IMR-90 (cell line): ENCODE measurements at places on chromosomes 4 and X. TPM values are rescaled to one million over a fixed set of nuclear protein-coding genes. Genes with fewer than 3 reads are reported as not detected.

- no peak overlapping the region for H3K4me3 ChIP-seq
- no peak overlapping the region for H3K27ac ChIP-seq
- H3K4me1 ChIP-seq = no peaks in the 10 kb centered on the region
- H3K27me3 ChIP-seq = no peaks in the 10 kb centered on the region; the same call in 1 of the 2 replicates
Observed at GRCh38 chr4:94739741-94740140, 18.0 kb upstream of the BMPR1B start.

GRCh38 chr4:78779280-78779679 lies 3.1 kb downstream of the BMP2K start:
- H3K4me3 ChIP-seq = no peak overlapping the region
- peak; percentile 26 for DNase-seq
- 0 out of 2 replicates have a peak, but pooled peaks cover 2% of the 10 kb centered on the region for H3K36me3 ChIP-seq
- no peak overlapping the region for H3K27ac ChIP-seq

DNA sequence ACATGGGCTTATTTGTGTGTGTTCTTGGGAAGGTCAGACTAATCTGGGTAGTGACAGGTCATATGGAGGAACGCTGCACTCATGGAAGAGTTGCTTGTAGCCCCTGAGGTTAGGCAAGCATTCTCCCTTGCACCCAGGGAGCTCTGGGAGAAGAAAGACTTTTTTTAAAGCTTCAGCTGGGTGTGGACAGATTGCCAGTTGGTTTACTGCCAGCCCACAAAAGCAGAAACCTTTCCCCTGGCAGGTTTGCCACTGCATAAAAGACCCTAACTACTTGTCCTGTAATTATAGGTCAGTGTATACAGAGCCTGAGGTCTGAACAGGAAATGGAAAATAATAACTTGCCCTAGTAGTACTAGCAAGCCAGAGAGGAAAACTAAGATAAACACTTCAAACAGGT lies 7.4 kb upstream of the NFKB1 start:
- no peaks in the 10 kb centered on the region for H3K4me1 ChIP-seq
- H3K27ac ChIP-seq = no peak overlapping the region
- DNase-seq = no peak
- H3K27me3 ChIP-seq = no peaks in the 10 kb centered on the region

DNA sequence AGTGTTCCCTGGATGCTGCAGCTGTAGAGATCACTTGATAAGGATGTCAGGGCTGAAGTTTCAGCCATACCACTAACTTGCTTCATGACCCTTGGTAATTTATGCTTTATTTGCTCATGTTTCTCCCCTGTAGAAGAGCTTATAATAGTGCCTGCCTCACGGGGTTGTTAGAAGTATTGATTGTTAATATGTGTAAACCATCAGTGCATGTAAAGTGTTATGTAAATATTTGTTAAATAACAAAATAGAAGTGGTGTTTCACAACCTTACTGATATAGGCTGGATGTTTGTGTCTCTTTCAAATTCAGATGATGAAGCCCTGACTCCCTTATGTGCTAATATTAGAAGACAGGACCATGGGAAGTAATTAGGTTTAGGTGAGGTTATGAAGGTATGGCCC lies 1.5 kb upstream of the CXCL2 start:
- no peak for DNase-seq
- H3K36me3 ChIP-seq = no peaks in the 10 kb centered on the region
- H3K27ac ChIP-seq = no peak overlapping the region

- H3K4me3 ChIP-seq = no peak overlapping the region
- H3K36me3 ChIP-seq = no peaks in the 10 kb centered on the region
- DNase-seq = no peak
Observed at GRCh38 chr4:179372746-179373145, 1930.5 kb upstream of the AGA start.

- H3K4me3 ChIP-seq = no peak overlapping the region
- no peak for DNase-seq
- H3K36me3 ChIP-seq = no peaks in the 10 kb centered on the region
- peaks cover 12% of the 10 kb centered on the region for H3K4me1 ChIP-seq
- H3K27ac ChIP-seq = no peak overlapping the region
Observed at GRCh38 chr4:76687746-76688448, 210.0 kb downstream of the SOWAHB start.

DNA sequence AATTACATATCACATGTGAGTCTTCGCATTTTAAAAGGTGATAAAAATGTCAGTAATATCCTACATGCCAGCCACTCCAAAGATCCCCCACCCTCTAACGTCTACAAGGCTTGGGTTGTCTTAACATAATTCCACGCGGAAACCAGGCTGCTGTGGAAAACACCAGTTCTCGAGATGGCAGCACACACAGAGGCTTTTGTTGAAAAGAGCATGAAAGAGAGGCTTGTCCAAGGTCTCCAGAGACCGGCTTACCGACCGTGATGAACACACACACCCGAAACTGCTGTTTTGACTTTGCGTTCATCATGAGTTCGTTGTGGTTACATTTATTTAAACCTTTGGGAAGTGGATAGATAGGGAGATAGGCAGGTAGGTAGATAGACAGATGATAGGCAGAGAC lies 87.9 kb downstream of the CRLF2 start:
- no peaks in the 10 kb centered on the region for H3K4me1 ChIP-seq
- no peak for DNase-seq
- H3K27ac ChIP-seq = no peak overlapping the region
- no peaks in the 10 kb centered on the region for H3K27me3 ChIP-seq

DNA sequence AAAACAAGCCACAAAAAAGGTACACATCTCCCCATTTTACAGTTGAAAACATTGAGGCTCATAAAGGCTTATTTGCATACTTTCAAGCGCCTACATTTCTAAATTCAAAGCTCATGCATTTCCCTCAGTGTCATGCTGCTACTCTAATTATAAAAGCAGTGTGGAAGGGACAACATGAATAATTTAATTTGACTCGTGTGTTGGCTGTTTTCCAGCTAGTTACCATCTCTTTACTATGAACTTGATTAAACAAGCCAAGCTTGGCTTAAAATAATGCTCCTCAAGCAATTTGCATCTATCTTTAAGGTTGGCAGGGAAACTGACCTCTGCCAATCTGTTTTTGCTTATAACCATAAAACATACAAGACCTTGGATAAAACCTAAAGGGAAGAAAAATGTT lies 252.5 kb upstream of the NEIL3 start:
- H3K27me3 ChIP-seq = no peaks in the 10 kb centered on the region
- H3K4me1 ChIP-seq = no peaks in the 10 kb centered on the region
- no peak for DNase-seq
- no peak overlapping the region for H3K27ac ChIP-seq
- H3K4me3 ChIP-seq = no peak overlapping the region
- no peaks in the 10 kb centered on the region for H3K36me3 ChIP-seq

GRCh38 chr4:140790765-140791164 lies 34.6 kb upstream of the TBC1D9 start:
- peaks cover 3% of the 10 kb centered on the region; the same call in 1 of the 2 replicates for H3K4me1 ChIP-seq
- H3K4me3 ChIP-seq = no peak overlapping the region
- H3K27ac ChIP-seq = no peak overlapping the region
- DNase-seq = peak; percentile 5

DNA sequence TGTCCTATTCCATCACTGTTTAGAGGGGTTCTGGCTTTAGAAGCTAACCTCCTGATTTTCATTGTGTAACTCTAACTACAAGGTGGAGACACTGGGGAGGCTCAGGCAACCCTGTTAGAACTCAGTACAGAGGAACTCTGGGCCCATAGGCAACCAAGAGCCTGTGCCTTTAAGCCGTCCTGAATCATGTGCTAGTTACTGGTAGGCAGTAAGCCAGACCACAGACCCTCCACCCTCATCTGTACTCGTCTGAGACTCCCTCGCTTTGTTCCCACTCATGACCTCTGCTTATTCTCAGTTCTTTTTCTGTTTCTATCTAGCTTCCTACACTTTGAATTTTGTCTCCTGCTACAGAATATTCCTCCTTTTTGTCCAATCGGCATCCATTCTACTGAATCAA lies 31.4 kb downstream of the TBC1D1 start:
- H3K27me3 ChIP-seq = peaks cover 15% of the 10 kb centered on the region
- H3K4me3 ChIP-seq = no peak overlapping the region
- no peak overlapping the region for H3K27ac ChIP-seq

DNA sequence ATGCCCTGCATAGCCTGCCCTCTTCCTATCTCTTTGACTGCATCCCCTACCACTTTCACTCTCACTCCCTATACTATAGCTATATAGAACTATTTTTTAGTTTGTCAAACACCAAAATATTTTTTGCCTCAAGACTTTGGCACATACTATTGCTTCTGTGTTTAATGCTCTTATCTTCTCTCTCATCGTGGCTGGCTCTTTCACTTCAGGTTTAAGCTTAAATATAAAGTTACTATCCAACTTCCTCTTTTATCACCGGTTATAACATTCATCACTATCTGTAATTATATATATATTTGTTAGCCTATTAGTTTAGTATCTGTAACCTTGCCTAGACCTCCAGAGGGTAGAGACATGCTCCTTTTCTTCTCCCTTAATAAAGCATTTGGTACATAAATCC lies 11.5 kb upstream of the HMGB2 start:
- no peaks in the 10 kb centered on the region for H3K36me3 ChIP-seq
- no peaks in the 10 kb centered on the region for H3K27me3 ChIP-seq
- H3K27ac ChIP-seq = no peak overlapping the region
- DNase-seq = no peak

GRCh38 chr4:169622566-169622965 lies 2.2 kb downstream of the CLCN3 start:
- no peaks in the 10 kb centered on the region for H3K36me3 ChIP-seq
- H3K4me1 ChIP-seq = no peaks in the 10 kb centered on the region
- H3K27me3 ChIP-seq = no peaks in the 10 kb centered on the region
- no peak for DNase-seq
- H3K27ac ChIP-seq = no peak overlapping the region
- H3K4me3 ChIP-seq = 0 out of 2 replicates have a peak overlapping the region, but pooled peaks have one; percentile 3

DNA sequence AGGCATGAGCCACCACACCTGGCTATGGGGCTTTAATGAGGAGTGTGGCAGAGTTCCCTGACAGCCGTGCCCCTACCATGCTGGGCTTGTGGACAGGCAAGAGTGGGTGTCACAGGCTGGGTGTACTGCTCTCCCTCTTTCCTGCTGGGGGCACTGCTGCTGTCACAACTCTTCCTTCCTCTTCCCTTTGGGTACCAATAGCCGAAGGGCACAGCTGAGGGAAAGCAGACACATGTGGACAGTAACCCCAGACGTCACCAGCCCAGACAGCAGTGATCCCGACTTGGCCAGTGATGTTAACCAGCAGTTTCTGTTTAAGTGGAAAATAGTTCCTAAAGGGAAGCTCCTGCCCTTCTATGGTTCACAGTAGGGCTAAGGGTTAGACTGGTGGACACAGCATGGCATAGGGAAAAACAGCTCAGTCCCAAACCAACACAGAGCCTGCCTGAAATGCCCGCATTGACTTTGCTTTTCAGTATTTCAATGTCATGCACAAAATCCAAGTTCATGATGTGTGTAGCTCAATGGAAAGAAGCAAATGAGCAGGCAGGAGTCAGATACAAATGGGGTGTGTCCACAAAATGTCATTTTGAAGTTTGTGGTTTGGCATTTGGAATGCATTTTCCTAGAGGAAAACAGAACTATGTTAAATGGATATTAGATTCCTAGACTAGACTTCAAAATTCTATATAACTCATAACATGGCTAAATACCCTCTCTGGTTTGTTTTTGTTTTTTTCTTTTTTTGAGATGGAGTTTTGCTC lies 24.9 kb upstream of the DDX3X start:
- no peak for DNase-seq
- no peak overlapping the region for H3K27ac ChIP-seq

- H3K4me1 ChIP-seq = peaks cover 4% of the 10 kb centered on the region
- H3K4me3 ChIP-seq = no peak overlapping the region
- no peak overlapping the region for H3K27ac ChIP-seq
Observed at GRCh38 chr4:94459462-94460161, 7.9 kb downstream of the PDLIM5 start.

DNA sequence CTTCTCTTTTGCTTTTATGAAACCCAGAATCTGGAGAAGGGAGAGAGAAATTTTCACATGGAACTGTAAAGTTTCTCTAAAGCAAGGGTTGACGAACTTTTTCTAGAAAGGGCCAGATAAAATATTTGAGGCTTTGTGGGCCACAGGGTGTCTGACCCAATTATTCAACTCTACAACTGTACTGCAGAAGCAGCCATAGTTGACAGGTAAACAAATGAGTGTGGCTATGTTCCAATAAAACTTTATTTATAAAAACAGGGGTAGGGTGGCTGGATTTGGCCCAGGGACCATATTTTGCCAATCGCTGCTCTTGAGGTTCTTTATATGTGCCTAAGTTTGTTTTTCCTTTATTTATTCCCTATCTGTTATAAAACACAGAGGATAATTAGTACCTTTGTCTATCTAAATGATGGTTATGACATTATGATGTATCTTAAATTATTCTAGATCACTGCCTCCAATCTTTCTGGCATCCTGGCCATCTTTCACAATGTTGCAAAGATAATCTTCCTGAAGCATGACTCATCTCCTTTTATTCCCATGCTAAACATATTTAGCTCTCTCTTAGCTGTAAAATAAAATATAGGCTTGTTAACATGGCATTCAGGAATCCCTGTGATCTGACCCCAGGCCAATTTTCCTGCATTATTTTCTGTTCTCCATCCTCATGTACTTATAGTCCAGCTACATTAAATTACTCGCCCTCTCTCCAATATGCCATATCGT lies 106.8 kb upstream of the CBLL2 start:
- no peaks in the 10 kb centered on the region for H3K36me3 ChIP-seq
- DNase-seq = peak; percentile 45
- 0 out of 2 replicates have a peak, but pooled peaks cover 1% of the 10 kb centered on the region for H3K27me3 ChIP-seq
- H3K4me1 ChIP-seq = no peaks in the 10 kb centered on the region

DNA sequence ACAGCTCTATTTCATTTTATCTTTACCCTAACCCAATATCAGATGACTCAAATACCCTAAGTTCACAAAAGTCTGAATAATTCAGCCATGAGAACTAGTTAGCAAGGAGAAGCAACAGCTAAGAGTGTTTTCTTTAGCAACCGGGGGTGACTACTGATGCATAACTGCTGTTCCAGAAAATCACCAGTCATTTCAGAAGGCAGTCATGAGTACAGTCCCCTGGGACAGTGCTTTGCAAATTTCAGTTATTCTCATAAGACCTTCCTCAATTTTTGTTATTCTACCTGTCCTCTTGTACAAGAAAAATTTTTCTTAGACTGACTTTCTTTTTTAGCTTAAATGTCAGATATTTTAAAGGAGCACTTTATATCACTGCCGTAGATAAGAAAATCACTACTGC lies 16.4 kb downstream of the BANK1 start:
- no peaks in the 10 kb centered on the region for H3K27me3 ChIP-seq
- no peaks in the 10 kb centered on the region for H3K36me3 ChIP-seq
- H3K4me1 ChIP-seq = no peaks in the 10 kb centered on the region
- H3K4me3 ChIP-seq = no peak overlapping the region
- no peak overlapping the region for H3K27ac ChIP-seq

- DNase-seq = peak; percentile 98
- no peaks in the 10 kb centered on the region for H3K36me3 ChIP-seq
- H3K27ac ChIP-seq = no peak overlapping the region
- H3K27me3 ChIP-seq = no peaks in the 10 kb centered on the region
Observed at GRCh38 chr4:124631760-124632159, 80.8 kb downstream of the ANKRD50 start.

DCAF4L1 gene
- under 0.01 and 0.18 TPM in 2 replicates for total RNA-seq

DNA sequence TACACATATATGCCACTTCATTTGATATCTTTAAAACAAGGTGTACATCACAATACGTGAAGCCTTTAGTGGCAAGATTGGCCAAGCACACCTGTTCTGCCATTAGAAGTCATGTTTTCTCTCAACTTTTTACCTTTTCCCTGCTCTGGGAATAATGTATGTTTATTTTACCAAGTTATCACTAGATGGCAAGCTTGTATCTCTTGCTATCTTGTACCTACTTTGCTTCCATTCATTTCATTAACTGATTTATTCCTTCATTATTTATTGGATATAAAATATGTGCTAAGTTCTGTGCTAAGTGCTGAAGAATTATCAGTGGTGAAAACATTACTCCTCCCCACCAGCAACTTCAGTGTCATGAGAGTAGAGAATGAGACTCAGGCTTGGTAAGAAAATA lies 245.5 kb downstream of the ANK2 start:
- H3K27ac ChIP-seq = no peak overlapping the region
- DNase-seq = no peak
